ENCODE measurements at places on chromosomes 2 and 18.

DNA sequence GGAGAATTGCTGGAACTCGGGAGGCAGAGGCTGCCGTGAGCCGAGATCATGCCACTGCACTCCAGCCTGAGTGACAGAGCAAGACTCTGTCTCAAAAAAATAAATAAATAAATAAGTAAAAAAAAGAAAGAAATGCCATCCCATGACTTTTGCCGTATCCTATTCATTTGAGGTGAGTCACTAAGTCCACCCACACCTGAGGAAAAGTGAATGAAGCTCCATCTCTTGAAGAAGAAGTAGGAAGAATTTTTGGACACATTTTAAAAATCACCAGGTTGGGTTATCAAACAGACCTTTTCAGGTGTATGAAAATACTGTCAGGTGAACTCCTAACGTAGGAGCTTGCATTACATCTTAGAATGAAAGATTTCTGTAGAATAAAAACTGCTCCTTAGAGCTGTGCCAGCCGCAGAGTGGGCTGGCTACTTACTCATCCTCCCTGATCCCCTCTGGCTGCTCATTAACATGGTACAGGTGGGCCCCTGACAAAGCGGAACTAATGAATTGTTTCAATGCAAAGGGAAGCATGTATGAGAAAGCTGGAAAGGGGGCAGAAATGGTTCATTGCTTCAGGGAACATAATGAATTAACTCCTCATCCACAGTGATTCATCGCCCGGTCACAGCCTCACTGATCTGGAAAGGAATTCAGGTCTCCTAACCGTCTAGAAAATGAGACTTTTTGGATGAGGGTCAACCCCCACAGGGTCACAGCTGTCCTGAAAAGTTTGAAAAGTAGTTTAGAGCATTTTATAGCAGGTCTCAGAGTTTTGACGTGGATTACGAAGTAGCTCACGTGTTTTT is 191.4 kb downstream of the SPP2 start:
- DNase-seq = no peak

DNA sequence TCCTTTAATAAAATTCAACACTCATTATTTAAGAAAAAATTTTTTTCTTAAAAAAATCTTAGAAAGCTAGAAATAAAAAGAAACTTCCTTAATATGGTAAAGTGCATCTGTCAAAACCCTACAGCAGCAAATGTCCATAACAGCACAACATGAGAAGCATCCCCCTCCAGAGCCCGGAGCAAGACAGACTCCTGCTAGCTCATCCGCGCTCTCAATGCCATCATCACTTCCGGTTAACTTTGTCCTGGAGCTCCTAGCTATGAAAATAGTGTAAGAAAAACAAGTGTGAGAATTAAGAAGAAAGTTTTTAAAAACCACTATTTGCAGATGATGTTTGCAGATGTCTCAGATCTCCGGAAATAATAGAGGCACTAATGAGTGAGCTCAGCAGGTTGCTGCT is 103.1 kb downstream of the TEX51 start:
- no peak for DNase-seq

- DNase-seq = no peak
Measured at GRCh38 chr2:33167622-33168245, 221.0 kb downstream of the LTBP1 start.

GRCh38 chr18:9740071-9740470 is 32.0 kb downstream of the RAB31 start:
- no peak for DNase-seq

DNA sequence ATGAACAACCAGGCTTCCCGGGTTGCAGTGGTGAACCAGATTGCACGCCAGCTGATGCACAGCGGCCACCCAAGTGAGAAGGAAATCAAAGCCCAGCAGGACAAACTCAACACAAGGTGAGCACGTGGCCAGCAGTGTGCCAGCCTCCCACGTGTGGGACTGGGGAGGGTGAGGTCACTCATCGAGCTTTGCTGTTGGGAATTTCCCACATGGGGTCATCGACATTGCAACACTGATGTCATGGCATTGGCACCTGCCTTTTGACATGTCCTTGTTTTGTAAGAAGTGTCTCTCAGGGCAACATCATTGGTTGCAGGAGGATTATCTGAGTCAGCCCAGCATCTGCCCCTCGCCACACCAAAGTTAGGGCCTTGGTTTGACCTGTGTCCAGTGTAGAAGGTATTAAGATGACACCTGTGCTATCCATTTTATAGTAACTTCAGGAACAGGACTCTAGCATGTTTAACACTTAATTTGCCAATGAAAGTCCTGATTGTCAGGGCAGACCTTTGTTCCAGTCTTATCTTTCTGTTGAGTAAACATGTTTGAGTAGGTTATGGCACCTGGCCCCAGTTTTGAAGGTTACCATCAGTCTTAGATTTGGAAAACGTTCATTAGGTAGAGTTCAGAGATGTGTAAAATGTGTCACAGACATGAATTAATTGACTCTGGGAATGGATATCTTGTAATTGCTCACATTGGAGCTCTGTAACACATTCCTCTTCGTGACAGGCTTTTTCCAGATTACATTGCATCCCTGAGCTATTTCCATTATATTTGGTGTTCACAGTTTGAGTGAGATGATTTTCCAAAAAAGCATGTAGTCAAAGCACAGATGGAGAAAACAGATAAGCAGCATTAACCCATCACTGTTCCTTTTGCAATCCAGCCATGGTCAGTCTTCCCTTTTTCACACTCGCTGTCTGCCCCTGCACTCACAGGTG is 93.3 kb upstream of the EML6 start:
- no peak for DNase-seq

GRCh38 chr2:52336951-52337350 is 1305.0 kb upstream of the NRXN1 start:
- DNase-seq = no peak
